ENCODE measurements at places on chromosomes 3 and 15.

DNA sequence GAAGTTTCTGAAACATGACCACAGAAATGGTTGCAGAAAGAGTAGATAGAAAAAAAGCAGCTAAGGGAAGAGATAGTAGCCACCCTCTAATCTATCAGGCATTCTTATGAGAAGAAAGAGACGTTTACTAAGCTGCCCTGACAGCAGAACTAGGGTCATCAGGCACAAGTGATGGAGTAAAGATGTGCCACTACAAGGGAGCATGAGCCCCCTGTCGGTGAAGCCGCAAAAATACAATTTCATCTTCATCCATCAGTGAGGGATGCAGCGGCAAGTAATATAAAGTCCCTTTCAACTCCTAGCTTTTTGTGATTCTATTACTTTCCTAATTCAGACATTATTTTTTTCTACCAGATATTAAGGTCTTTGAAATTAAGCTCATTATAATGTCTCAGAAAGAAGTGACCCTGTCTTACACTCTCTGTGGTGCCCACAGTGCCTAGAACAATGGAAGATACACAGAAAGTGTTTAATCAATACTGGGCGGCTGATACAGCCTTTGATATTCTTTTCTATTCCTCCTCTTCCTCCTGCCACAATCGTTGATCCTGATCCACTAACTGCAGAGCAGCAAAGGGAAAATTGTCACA is 651.6 kb downstream of the NTRK3 start:
- H3K27ac ChIP-seq = no peak overlapping the region
- H3K4me3 ChIP-seq = no peak overlapping the region
- H3K4me1 ChIP-seq = no peaks in the 10 kb centered on the region
- no peak for DNase-seq
- H3K36me3 ChIP-seq = no peaks in the 10 kb centered on the region

DNA sequence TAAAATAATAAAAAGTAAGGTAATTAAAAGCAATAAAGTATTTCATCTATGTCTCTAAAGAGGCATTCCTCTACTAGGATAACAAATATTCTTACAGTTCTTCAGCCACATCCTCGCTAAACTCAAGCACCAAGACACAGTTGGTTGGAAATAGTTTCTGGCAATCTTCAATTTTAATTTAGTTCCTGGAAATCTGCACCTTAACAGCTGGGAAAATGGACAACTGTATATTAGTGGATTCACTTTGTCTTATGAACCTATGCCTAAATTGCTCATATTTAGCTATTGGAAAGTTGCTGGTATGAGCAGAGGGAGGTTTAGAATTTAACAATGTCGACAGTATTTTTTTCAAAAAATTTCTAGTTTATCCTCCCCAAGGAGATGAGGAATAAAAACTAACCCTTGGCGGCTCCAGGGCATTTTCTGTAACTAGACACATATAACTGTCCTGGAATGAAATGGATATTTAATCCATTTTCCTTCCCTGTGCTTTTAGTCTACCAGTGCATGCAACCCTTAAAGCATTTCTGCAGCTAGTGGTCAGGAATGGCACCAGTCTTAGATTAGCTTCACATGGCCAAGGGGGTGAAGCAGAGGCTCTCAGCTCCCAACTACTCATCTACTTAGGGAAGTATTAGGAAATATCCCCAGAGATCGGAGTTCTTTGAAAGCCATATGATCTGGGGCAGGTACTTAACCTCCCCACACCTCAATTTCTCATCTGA is 290.0 kb upstream of the THBS1 start:
- H3K27me3 ChIP-seq = peaks cover 6% of the 10 kb centered on the region
- H3K27ac ChIP-seq = no peak overlapping the region
- H3K4me3 ChIP-seq = no peak overlapping the region

DNA sequence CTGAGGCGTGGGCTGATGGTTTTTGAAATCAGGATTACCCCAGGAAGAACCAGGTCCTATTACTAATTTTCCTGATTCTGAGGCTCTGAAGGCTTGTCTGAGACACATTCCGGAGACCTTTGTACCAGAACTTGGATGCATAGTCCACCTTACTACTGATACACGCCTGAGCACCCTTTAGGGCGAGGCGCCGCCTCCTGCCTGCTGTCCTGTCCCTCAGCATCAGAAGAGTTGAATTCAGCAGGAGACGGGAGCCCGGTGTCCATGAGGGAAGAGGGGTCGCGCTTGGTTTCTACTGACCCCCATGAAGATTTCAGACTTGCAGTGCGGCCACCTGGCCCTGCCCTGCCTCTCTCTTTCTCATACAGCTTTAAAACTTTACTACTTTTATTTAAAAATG is 49.9 kb downstream of the KLF13 start:
- H3K27ac ChIP-seq = peak overlapping the region; percentile 24
- peaks cover 46% of the 10 kb centered on the region for H3K4me1 ChIP-seq
- no peaks in the 10 kb centered on the region for H3K27me3 ChIP-seq
- H3K4me3 ChIP-seq = no peak overlapping the region
- H3K36me3 ChIP-seq = peaks cover 89% of the 10 kb centered on the region

DNA sequence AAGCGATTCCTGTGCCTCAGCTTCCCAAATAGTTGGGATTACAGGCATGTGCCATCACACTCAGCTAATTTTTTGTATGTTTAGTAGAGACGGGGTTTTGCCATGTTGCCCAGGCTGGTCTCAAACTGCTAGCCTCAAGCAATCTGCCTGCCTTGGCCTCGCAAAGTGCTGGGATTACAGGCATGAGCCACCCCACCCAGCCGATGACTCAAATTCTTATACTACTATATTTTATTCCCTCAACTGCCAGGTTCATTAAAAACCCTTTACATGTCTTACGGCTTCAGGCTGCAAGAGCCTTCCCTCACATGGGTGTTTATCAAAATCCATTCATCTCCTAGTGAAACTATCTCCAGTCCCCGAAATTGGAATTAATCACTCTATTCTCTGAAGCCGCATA is 63.4 kb downstream of the CBLB start:
- no peak overlapping the region for H3K27ac ChIP-seq
- peaks cover 51% of the 10 kb centered on the region for H3K4me1 ChIP-seq
- H3K27me3 ChIP-seq = no peaks in the 10 kb centered on the region
- H3K36me3 ChIP-seq = peaks cover 9% of the 10 kb centered on the region
- H3K4me3 ChIP-seq = no peak overlapping the region
- DNase-seq = no peak

DNA sequence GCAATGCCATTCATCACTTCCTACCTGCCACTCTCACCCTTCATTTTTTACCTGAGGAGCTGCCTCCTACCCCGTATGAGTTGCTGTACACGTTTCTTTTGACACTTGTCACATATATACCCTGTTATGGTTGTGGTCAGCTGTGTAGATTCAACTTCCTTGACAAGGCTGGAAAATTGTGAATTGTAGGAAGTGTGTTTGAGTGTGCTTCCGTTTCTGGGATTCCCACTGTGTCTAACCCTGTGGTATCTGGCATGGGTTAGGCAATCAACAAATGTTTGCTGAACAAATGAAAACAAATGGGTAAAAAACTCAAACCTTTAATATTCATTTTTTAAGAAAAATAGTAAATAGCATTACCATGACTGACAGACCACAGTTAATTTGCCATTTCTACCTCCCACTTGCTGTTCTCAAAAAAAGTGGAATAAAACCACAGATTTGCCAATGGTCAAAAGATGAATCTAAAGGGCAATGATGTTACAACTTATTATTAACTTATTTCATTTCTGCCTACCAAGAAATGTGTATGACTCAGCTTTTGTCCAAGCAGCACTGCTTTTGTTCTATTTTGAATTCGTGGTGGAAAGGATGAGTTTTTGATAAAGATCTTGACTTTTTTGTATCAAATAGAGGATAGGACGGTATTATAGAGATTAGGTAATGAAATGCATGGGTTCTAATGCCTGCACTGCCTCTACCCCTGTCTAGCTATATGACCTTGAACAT is 404.6 kb downstream of the LPP start:
- no peaks in the 10 kb centered on the region for H3K36me3 ChIP-seq
- H3K4me3 ChIP-seq = no peak overlapping the region
- H3K27me3 ChIP-seq = no peaks in the 10 kb centered on the region
- peaks cover 14% of the 10 kb centered on the region for H3K4me1 ChIP-seq
- no peak for DNase-seq

DNA sequence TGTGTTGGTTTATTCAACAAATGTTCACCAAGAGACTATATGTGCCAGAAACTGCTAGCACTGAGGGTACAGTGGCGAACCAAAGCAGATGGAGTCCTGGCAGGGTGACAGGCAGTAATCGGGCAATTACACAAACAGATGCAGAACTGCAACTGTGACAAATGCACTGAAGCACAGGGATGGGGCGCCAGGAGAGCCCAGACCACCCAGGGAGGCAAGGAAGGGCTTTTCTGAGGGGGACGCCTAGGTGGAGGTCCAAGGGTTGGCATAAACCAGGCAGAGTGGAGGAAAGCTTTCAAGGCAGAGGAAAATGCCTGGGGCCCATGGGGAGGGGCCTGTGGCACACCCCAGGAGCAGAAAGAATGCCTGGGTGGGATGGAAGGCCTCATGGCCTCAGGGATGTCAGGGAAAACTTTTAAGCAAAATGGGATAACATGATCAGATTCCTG is 5.5 kb downstream of the DIS3L start:
- no peaks in the 10 kb centered on the region for H3K27me3 ChIP-seq
- no peak for DNase-seq
- H3K36me3 ChIP-seq = peaks cover 41% of the 10 kb centered on the region
- no peak overlapping the region for H3K27ac ChIP-seq
- H3K4me3 ChIP-seq = no peak overlapping the region

DNA sequence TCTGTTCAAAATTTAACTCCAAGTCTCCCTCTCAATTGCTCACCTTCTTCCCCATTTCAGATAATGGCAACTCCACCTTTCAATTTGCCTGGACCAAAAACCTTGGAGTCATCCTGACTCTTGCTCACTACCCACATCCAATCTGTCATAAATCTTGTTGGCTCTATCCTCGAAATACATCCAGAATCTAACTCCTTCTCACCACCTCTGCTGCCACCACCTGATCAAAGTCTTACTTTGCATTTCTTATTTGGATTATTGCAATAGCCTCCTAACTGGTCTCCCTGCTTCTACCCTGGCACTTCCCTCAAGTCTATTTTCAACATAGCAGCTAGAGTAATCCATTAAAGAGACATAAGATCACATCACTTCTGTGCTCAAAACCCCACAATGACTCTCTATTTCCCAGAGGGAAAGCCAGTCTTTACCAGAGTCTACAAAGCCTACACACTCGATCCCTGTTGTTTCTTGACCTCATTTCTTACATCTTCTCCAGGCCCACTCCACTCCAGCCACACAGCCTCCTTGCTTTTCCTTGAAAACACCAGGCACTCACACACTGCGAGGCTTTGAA is 86.6 kb downstream of the GPR156 start:
- H3K27ac ChIP-seq = no peak overlapping the region
- no peaks in the 10 kb centered on the region for H3K4me1 ChIP-seq
- no peaks in the 10 kb centered on the region for H3K27me3 ChIP-seq
- no peak for DNase-seq

DNA sequence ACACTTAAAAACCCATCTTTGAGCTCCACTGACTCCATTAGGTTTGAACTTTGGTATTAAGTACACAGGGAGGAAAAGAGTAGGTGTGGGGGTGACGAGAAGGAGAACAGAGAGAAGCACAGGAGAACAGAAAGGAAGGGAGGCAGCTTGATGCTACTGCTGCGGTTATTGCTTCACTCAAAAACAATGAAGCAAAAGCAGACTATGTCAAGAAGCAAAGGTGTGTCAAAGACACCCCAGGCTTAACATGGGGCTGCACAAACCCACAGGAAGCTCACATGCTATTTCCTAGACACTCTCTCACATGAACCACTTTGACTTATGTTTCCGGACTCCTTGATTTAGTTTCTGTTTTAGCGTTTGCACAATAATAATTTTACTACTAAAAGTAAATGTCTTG is 961.0 kb upstream of the CFAP20DC start:
- DNase-seq = no peak
- H3K36me3 ChIP-seq = no peaks in the 10 kb centered on the region
- H3K4me1 ChIP-seq = peaks cover 21% of the 10 kb centered on the region
- H3K27me3 ChIP-seq = no peaks in the 10 kb centered on the region

GRCh38 chr15:101531170-101531569 is 41.7 kb upstream of the PCSK6 start:
- no peaks in the 10 kb centered on the region for H3K36me3 ChIP-seq
- H3K4me3 ChIP-seq = no peak overlapping the region
- no peak for DNase-seq
- H3K4me1 ChIP-seq = no peaks in the 10 kb centered on the region
- H3K27ac ChIP-seq = no peak overlapping the region

DNA sequence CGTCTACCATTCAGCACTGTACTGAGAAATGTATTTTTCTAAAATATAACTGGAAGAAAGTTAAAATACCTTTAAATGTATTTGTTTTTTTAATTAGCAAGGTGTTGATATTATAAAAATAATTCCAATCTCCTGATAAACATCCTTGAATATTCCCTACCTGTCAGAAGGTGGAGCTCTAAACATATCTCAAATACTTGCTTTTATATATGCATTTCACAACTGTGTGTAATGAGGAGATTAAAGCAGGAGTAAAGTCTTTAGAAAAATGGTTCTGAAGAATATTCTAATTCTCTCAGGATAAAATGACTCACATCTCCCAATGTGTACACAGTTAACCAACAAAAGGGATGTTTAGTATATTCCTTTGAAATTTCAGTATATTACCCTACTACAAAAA is 422.7 kb downstream of the PLCL2 start:
- no peaks in the 10 kb centered on the region for H3K4me1 ChIP-seq
- H3K27me3 ChIP-seq = no peaks in the 10 kb centered on the region

GRCh38 chr3:152720951-152721718 is 113.8 kb upstream of the P2RY1 start:
- H3K27me3 ChIP-seq = peaks cover 5% of the 10 kb centered on the region
- DNase-seq = no peak
- H3K4me1 ChIP-seq = no peaks in the 10 kb centered on the region
- no peak overlapping the region for H3K4me3 ChIP-seq
- H3K27ac ChIP-seq = no peak overlapping the region
- H3K36me3 ChIP-seq = no peaks in the 10 kb centered on the region

GRCh38 chr15:82950746-82951370 is 1.7 kb downstream of the HOMER2 start:
- H3K4me3 ChIP-seq = no peak overlapping the region
- no peaks in the 10 kb centered on the region for H3K36me3 ChIP-seq
- peaks cover 13% of the 10 kb centered on the region for H3K27me3 ChIP-seq
- no peak overlapping the region for H3K27ac ChIP-seq
- DNase-seq = no peak
- H3K4me1 ChIP-seq = peaks cover 5% of the 10 kb centered on the region

DNA sequence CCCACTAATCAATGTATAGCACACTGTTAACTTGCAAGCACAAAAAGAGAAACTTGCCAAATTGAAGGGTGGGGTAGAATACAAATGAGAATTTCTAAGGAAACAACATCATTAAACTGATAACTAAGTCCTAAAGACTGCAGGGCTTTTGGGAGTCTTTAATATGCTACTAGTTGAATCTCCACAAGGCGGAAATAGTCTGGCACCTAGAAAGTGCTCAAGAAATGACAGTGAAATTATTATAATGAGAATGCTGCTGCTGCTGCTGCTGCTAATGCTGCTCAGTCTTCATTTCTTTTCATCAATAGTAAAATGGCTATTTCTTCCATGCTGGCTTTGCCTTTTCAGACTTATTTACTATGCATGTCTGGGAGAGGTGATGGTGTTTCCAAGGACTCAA is 91.8 kb downstream of the BTD start:
- peaks cover 6% of the 10 kb centered on the region for H3K4me1 ChIP-seq
- H3K27me3 ChIP-seq = no peaks in the 10 kb centered on the region
- no peak overlapping the region for H3K27ac ChIP-seq
- H3K36me3 ChIP-seq = peaks cover 69% of the 10 kb centered on the region
